Renal cortex interstitium (tissue), 15 donors: ENCODE measurements at places on chromosomes 3 and 15. TPM values are rescaled to one million over a fixed set of nuclear protein-coding genes. Genes with fewer than 3 reads are reported as not detected.

LNP1 gene
- 7.2 TPM for polyA plus RNA-seq

CCR4 gene
- 0.27 TPM for polyA plus RNA-seq

CFAP100 gene
- 3.3 TPM for polyA plus RNA-seq

NUP210 gene
- 30.8 TPM for polyA plus RNA-seq

PAK6 gene
- polyA plus RNA-seq = 4.5 TPM

ZNF770 gene
- 79.9 TPM for polyA plus RNA-seq

KNG1 gene
- 74.3 TPM for polyA plus RNA-seq

IQCF5 gene
- not detected for polyA plus RNA-seq

FANCD2OS gene
- polyA plus RNA-seq = 0.47 TPM

CA12 gene
- polyA plus RNA-seq = 95.1 TPM

REC114 gene
- not detected for polyA plus RNA-seq

- DNase-seq = peak; percentile 3
Observed at GRCh38 chr3:76585794-76586392, 454.0 kb upstream of the ROBO2 start.

DNA sequence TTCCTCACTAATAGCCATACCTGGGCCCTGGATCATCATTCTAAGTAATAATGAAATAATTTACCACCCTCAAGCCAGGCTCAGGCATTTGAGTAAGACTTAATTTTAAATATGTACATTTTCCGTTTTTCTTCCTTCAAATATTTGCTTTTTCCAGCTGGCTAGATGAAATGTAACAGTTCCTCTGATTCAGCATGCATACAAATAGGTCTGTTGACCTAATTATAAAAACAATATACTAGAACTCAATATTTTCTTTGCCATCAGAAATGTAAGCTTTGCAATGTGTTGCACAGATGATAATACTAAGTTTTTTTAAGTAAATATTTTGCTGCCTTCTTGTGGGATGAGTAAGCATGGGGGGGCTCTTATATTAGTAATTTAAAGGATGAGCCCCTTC is 91.6 kb downstream of the FEZF2 start:
- DNase-seq = no peak

GRCh38 chr15:38863381-38863780 is 298.8 kb upstream of the RASGRP1 start:
- no peak for DNase-seq

DNA sequence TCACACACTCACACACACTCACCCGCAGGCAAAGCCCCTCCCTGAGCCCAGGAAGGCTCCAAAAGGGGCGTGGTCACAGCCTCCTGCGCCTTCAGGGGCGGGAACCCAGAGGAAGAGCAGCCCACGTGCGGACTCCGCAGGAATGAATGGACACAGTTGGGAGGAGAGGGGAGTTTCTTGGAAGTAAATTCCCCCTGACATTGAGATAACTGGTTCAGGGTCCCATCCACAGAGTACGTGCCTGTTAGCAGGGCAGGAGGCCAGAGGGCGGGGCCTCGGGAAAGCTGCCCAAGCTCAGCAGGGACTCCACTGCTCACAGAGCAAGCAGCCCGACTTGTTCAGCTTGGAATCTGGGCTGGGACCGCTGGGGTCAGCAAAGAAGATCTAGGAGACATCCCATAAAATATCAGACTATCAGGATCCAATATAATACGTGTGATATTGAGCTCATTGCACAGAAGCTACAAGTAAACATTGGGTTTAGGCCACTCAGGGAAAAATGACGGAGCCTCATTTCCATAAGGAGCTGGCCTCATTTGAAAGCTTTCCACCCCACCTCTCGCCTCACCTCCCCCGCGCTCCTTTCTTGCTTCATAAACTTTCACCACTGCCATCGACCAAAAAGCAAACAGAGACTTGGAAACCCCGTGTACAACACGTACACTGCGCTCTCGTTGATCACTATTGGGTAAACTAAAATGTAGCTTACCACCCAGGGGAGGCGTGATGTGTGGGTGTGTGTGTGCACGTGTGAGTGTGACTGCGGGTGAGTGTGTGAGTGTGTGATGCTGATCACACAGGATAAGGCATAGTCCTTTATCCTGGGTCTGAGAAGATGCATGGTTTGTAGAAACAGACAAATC is 36.0 kb downstream of the TM2D3 start:
- peak; percentile 40 for DNase-seq

GRCh38 chr3:39937315-39937714 is 127.9 kb downstream of the MYRIP start:
- no peak for DNase-seq

- no peak for DNase-seq
Observed at GRCh38 chr3:105580296-105580965, 213.7 kb downstream of the ALCAM start.

DNA sequence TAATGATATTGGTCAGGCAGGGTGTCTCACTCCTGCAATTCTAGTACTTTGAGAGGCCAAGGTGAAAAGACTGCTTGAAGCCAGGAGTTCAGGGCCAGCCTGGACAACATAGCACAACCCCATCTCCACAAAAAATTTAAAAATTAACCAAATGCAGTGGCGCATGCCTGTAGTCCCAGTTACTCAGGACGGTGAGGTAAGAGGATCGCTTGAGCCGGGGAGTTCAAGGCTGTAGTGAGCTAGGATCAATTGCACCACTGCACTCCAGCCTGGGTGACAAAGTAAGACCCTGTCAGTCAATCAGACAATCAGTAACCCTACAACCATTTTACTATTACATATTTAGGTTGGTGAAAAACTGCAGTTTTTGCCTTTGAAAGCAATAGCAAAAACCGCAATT is 43.0 kb downstream of the RBM15B start:
- DNase-seq = no peak

- DNase-seq = peak; percentile 40
Observed at GRCh38 chr3:119294696-119295671, 801 bp downstream of the ARHGAP31 start.

GRCh38 chr3:58154626-58155449 is 55.9 kb downstream of the DNASE1L3 start:
- DNase-seq = no peak

DNA sequence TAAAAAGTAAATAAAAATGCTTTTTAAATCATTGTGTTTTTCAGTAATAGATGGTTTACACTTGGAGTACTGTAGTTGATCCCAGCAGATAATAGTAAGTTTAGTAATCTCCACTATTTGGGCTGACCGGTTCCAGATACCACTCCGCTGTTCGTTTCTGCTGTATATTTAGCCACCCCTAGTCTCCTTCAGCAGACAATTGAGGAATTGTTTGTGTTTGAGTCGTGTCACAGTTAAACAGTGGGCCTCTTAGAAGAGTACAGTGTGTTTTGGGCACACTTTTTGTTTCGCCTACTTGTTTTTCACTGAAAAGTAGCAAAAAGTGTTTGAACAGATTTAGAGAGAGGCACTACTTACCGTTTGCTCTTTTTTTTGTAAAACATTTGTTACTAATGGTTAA is 33.2 kb downstream of the PAK2 start:
- no peak for DNase-seq

DNA sequence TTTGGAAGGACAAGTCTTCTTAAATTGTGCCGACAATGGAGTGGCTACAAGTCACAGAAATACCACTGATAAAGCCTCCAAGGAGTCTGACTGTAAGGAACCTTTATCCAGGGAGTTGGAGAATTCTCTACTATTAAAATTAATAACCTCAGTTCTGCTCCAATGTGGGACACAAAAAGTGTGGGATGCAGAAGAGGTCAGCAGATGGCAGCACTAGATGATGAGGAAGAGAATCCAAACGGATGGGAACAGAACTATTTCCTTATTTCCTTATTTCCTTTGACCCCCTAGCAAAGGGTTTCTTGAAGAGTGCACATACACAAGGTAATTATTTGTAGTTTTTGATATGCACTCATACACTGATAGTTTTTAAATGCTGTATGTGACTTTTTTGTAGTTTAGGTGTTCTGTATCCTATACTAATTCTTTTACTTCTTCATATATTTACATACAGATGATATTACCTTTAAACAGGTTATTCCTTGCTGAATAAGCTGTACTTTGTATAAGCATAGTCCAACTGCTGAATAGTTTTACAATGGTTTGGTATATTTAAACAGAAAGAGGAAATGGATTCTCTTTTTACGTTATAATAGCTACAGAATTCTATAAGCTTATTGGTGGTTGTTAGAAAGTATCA is 25.6 kb upstream of the NLGN1 start:
- no peak for DNase-seq

- no peak for DNase-seq
Observed at GRCh38 chr15:95078003-95078402, 846.6 kb downstream of the MCTP2 start.

DNA sequence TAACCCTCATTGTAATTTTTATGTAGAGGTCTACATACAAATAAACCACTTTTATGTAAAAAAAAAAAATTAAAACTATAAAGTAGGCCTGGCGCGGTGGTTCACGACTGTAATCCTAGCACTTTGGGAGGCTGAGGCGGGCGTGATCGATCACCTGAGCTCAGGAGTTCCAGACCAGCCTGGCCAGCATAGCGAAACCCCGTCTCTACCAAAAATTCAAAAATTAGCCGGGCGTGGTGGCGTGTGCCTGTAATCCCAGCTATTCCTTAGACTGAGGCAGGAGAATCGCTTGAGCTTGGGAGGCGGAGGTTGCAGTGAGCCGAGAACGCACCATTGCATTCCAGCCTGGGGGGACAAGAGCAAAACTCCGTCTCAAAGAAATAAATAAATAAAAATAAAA is 766 bp upstream of the SLC12A6 start:
- DNase-seq = no peak

GRCh38 chr3:193814166-193814892 is 221.3 kb downstream of the OPA1 start:
- no peak for DNase-seq

DNA sequence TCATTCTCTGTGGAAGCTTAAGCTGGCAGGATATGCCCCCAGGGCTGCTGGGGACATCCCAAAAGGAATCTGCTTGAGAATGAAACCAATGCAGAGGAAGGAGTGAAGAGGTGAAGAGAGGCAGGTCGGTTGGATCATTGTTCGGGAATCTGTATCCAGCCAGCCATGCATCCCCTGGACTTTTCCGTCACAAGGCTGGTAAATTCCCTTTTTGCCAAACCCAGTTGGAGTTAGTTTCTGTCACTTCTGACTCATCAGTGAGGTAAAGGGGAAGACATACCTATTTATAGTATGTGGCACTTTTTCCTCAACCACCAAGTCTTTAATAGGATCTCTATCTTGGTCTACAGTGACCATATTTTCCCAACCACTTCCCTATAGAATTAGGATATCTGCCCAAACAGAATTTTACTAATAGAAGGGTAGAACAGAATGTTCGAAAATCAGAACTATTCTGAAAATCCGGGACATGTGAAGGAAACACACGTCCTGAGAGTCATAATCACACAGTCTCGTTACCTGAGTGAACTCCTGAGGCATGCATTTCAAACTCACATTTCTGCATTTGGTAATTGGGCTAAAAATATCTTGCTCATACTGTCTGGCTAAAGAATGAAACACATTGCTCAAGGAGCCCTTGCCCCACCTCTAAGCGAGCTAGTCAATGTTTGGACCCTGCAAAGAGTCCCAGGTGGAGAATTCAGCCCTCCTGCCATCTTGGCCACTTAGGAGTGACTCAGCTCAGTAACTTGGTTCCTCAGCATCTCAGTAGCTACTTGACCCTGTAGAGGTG is 289.7 kb upstream of the ADAMTS9 start:
- no peak for DNase-seq

- DNase-seq = no peak
Observed at GRCh38 chr15:80997692-80998091, 3.0 kb upstream of the TLNRD1 start.

GRCh38 chr3:27630885-27631284 is 91.2 kb downstream of the EOMES start:
- no peak for DNase-seq

DNA sequence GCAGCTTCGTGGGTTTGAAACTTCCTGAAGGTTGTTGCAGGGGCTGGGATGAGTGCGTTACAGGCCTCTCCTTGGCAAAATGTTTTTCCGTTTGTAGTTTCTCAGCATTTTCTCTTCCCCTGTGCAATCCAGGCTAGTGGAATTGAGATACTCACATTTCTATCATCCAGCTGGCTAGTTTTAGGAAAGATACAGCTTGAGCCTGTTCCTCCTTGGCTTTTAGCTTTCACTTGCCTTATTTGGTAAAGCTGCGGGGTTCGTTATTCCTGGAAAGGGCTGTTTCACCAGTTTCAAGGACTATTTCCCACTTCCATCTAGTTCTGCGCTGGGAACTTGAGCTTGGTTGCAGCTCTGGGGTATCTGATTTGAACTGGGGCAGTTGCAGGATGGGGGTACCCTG is 90.3 kb downstream of the ITPR1 start:
- no peak for DNase-seq

GRCh38 chr3:159366476-159366875 is 564.6 kb downstream of the MFSD1 start:
- DNase-seq = no peak

GRCh38 chr3:163877805-163878204 is 1200.5 kb downstream of the SI start:
- no peak for DNase-seq

- no peak for DNase-seq
Observed at GRCh38 chr15:77557564-77557963, 75.1 kb downstream of the LINGO1 start.

DNA sequence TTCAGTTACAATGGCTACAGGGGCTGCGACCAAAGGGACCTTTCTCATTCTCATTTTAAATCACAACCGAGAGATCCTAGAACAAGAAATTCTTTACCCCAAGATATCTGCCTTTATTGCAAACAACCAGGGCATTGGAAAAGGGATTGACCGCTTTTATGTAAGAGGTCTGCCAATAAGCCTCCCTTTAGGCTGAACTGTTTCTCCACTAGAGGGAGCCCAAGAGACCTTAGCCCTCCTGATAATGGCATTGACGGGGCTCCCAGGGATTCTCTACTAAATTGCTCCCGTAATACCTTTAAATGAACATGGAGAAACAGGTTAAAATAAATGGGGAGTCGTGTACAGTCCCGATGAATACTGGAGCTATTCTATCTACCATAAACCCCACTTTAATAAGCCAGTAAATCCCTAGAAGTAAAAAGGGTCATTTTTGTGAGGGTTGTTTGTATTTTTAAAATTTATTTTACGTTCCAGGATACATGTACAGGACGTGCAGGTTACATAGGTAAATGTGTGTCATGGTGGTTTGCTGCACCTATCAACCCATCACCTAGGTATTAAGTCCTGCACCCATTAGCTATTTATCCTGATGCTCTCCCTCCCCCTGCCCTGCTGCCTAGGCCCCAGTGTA is 7.5 kb upstream of the IGSF10 start:
- DNase-seq = no peak

- no peak for DNase-seq
Observed at GRCh38 chr15:85274315-85275050, 105.9 kb upstream of the AKAP13 start.

DNA sequence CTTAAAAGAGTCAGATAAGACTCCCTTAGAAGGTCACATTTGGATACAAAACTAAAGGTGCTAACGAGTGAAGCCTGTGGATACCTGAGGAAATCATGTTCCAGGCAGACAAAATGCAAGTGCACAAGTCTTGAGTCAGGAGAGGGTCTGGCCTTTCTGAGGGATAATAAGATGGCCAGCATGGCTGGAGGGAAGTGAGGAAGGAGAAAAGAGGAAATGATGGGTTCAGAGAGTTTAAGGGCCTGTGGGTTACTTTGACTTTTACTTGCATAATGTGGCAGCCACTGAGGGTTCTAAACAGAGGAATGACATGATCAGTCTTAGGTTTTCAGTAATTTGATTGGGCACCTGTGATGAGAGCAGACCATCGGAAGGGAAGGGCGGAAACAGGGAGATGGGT is 3.5 kb upstream of the ROPN1B start:
- DNase-seq = no peak
